ENCODE measurements at places on chromosomes 3 and 15. TPM values are rescaled to one million over a fixed set of nuclear protein-coding genes. Genes with fewer than 3 reads are reported as not detected.

DNA sequence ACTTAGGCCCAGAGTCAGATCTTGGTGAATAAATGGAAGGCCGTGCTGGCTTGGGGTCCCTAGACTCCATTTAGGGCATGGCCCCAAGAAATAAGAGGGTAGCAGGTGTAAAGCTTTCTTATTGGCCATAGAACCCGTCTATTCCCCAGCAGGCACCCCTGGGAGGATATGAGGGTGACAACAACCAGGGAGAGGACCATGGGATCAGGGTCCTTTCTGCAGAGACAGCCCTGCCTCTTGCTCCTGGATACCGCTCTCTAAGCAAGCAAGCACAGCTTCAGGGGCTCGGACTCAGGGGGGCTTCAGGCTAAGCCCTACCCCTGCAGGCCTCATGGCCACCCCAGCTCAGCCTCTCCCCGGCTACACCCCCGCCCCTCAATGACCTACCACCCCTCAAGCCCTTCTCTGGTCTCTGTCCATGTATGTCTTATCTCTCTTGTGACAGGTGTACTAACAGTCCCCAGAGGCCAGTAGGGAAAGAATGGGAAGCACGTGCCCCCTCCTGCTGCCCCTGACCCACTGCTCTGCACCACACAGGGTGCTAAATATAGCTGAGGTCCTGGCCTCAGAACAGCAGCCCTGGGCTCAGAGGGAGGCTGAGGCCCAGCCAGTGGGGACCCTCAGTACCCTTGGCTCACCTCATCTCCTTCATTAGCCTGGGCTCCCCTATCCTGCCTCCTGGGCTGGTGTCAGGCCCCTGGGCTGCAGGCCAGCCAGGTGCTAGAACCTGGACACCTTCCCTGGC, 1.9 kb downstream of the XIRP1 start:
- DNase-seq: no peak

DNA sequence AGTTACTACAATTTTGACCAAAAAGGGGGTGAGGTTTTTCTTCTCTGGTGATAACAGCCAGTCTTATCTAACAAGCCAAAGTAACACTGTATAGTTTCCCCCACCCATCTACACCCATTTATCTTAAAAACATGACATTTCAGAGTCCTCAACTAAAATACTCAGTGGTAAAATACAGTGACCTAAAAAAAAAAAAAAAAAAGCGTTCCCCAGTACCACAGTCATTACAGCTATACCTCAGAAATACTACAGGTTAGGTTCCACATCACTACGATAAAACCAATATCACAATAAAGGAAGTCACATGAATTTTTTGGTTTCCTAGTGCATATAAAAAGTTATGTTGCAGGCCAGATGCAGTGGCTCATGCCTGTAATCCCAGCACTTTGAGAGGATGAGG, 13.8 kb downstream of the DENND4A start:
- no peak for DNase-seq

GRCh38 chr3:61691466-61691865, 130.1 kb downstream of the PTPRG start:
- DNase-seq: no peak

DNA sequence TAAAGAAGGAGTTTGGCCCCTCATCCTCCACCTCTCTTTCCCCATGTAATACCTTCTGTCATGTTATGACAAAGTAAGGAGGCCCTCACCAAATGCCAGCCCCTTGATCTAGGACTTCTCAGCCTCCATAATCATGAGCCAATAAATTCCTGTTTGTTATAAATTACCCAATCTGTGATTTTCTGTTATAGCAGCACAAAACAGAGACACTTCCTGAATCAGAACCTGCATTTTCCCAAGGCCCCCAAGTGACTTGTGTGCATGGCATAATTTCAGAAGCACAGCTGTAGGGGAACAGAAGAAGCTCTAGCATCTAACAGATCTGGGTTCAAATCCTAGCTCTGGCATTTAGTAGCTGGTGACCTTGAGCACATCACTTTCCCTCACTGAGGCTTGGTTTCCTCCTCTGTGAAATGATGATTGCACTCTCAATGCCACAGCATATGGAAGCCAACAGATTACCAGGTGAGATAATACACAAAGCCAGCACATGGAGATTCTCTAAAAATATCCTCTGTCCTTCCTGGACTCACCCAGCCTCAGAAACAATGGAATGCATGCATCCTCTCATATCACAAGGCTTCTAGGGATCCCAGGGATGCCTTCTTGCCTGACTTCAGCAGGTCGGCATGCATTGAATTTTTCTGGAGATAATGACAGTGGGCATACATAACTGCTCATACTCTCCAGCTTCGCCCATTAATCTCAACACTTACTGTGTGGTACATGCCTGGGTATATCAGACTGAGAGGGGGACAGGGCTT, 26.3 kb downstream of the TLNRD1 start:
- DNase-seq: peak; percentile 24

DNA sequence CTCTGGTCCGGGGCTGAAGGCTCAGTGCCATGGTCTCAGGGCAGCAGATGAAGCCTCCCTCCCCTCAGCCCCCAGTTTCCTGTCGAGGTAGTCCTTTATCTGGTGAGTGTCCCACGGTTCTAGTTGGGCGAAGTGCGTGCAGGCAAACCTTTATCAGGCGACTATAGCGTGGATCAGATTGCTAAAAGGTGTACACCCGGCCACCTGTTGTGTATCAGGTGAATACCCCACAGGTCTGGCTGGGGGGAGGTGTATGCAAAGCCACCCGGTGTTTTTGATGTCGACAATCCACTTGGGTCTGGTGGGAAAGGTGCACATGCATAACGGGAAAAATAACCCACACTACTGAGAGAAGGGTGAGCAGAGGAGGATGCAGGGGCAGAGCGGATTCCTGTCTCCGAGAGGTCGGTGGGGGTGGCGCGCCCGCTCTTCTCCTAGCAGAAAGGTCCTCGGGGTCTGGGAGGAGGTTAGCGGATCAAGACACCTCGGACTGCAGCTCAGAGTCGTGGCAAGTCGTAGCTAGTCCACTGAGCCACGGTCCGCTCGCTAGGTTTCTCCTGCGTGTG, 507 bp downstream of the SLC12A6 start:
- DNase-seq: no peak

DNA sequence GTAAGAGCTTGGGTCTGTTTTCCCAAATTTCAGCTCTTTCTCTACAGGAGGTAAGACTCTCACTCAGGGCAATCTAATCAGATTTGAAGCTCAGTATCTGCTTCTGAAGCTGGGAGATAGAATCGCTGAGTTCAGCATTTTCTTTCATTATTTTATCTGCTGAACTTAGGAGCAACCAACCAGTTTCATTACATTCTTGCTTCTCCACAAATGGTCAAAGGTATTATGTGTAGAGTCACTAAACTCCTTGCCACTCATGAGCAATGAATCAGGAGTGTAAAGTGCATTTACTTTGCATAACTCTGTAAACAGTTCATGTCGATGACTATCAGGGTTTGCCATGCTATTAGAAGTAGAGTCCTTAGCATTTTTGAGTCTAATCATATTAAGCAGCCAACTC, 249.4 kb downstream of the CHL1 start:
- no peak for DNase-seq

GRCh38 chr3:124429129-124429815, 301.0 kb upstream of the UMPS start:
- peak; percentile 53 for DNase-seq

GRCh38 chr3:114104414-114104813, 47.9 kb downstream of the QTRT2 start:
- peak; percentile 46 for DNase-seq

DNA sequence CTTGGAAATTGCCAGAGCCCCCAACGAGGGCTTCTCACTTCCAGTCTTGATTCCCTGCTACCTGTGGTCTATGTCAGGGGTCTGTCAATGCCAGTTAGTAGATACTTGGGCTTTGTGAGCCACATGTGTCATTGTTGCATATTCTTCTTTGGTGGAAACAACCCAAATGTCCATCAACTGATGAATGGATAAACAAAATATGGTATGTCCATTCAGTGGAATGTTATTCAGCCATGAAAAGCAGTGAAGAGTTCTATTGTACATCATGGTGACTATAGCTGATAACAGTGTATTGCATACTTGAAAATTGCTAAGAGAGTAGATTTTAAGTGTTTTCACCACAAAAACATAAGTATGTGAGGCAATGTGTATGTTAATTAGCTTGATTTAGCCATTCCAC, 288.1 kb downstream of the RPLP1 start:
- no peak for DNase-seq

GRCh38 chr3:129938140-129938930, 36.2 kb upstream of the TRH start:
- no peak for DNase-seq

DNA sequence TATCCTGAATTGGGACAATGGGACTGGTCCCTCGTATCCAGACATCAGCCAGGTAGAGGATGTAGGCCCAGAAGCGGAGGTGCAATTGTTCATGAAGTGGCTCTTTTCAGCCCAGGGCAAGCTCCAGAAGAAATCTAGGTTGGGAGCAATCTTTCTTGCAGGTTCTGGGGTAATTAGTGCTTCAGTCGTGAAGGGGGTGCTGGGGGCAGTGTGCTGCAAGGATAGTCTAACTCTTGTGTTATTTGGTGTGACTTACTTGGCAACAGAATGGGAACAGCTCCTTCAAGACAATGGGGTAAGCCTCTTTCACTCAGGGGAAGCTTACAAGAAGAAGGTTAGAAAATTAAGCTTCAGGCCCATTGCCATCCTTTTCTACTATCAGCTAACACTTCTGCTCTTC, 273.0 kb downstream of the DIPK2A start:
- DNase-seq: no peak

- DNase-seq: no peak
These were observed 1.2 kb downstream of the GP5 start for GRCh38 chr3:194397757-194398312.

- DNase-seq: no peak
These were observed 25.6 kb downstream of the MUC20 start for GRCh38 chr3:195746346-195746745.

GRCh38 chr15:75685195-75685594, 27.5 kb downstream of the CSPG4 start:
- DNase-seq: no peak

DNA sequence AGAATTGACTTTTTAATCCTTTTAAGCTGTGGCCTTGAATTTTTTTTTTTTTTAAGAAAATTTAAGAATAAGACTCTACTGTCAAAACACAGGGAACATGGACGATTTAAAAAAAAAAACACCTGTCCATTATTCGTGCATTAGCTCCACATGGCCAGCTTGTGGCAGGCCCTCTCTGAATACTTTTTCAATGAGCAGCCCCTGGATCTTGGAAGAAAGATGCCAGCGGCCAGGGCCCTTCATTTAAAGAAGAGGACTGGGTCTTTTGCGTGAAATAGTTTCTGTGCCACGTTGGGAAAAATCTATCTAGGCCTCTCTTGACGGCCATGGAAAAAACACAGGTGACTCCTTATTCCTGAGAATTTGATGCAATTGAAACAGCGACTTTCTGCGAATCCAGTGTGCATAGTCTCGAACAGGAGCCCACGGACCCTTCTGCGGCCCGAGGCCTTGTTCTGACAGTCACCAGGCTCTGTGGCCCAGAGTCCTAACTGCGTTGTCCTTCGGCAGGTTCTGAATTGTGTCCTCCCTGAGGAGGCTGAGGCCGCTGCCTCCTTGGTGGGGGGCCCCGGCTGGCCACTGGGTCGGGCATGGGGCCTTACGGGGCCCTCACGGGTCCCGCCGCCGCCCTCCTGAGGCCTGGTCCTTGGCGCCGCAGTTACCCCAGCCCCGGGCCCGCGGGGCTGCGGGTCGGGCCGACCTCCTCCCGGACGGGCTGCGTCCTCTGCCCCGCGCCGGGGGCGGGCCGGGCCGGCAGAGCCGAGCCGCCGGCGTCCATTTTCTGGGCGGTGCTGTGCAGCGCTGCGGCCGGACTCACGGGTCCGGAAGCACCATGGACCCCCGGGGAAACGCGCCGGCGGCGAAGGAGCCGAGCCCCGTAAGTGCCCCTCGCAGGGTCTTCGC, 33.5 kb downstream of the ZBTB38 start:
- DNase-seq: no peak

DNA sequence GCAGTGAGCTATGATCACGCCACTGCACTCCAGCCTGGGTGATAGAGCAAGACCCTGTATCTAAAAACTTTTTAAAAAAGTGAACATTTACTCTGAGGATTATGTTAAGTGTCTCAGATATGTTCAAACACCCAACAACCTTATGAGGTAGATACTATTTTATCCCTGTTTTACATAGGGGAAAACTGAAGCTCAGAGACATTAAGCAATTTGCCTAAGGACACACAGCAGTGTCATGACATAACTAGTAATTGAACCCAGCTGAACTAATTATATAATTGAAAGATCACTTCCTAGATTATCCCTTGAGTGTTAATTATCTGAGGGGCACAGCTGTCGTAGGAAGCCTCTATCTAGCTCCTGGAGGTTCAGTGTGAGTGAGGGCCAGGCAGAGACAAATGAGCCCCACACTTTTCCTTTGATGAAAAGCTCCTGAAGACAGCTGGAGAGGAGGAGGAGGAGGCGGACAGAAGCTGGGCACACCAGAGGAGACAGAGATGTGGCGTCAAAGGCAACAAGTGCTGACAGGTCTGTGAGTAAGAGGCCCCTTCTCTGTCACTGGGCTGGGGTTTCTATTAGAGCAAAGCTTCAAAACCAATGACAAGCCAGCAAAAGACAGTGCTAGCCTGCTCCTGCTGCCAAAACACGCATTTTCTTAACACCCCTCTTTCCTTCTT, 20.5 kb downstream of the TRH start:
- DNase-seq: no peak

DNA sequence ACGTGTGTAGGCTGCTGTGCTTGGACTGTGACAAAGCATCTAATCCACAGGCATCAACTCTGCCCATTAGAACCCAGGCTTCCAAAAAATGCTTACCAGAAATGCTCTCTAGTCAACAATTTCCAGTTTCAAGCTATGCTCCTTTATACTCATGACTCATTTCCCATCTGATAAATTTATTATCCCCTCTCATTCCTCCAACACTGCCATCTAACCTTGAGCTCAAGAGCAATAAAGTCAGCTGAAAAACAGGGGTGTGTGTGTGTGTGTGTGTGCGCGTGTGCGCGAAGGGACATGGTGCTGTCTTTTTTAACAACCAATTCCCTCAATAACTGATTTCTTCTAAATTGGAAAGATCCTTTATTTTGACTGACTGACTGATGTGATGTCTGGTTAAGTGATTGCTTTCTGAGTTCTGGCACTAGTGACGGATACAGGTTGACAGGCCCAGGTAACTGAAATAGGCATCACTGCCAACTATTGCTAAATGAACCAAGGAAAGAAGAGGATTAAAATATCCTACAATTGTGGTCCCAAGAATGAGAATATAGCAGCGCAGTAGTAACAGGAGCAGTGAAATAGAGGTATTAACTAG, 405.5 kb downstream of the ZNF385D start:
- no peak for DNase-seq

- DNase-seq: no peak
These were observed 312.6 kb downstream of the AGBL1 start for GRCh38 chr15:86392296-86392695.

THSD4 gene
- 31.1 TPM for total RNA-seq

NANOGP8 gene
- total RNA-seq: not detected

EPHA6 gene
- not detected for total RNA-seq

MYO1E gene
- total RNA-seq: 37.3 TPM

CCDC51 gene
- 16.1 TPM for total RNA-seq

GOLGA8S gene
- under 0.01 TPM for total RNA-seq

ALG3 gene
- total RNA-seq: 19.5 TPM

TNNC1 gene
- total RNA-seq: 1.3 TPM

GOLGA6A gene
- total RNA-seq: not detected

All from IMR-90 (cell line).